ENCODE measurements at places on chromosomes 2 and 18.

GRCh38 chr18:61466736-61467135, 133.5 kb downstream of the CDH20 start:
- no peak for DNase-seq

DNA sequence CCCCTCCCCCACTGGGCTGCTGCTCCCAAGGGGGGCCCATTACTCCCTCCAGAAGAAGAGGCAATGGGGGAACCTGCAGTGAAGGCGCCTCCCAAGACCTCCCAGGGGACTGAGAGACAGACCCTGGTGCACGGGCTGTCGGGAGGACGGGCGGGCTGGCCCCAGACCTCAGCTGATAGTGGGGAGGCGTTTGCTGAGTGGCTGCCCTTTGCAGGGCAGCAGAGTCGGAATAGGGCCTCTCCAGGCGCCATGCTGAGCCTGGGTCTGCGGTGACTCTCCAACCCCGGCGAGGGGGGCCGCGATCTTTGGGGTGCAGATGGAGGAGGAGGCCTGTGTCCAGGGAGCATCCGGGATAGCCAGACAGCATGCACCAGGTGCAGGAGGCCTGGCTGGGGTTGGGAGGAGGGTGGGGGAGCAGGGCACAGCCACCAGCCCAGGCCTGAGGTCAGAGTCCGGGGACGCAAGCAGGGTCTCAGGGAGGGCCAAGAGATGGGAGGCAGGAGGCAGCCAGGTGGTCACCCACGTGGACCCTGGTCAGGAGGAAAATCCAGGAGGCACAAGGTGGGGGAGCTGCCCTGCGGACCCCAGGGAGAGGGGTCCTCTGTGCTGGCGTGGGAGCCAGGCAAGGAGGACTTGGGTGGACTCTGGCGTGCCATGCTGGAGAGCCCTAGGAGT, 11.0 kb downstream of the CROCC2 start:
- DNase-seq: no peak

DNA sequence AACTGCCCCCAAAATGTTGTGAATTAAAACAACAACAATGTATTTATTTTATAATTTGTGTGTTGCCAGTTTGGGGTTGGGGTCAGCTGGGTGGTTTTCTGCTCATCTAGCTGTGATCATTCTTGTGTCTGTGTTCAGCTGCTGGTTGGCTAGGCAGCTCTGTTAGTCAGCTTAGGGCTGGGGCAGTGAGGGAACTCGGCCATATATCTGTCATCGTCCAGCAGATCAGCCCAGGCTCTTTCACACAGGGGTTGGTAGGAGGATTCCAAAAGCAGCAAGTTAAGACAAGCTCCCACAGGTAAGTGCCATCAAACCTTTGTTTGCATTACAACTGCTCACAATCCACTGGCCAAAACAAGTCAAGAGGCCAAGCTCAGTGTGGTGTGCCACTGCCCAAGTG, 121.5 kb downstream of the LPIN1 start:
- DNase-seq: no peak

- DNase-seq: no peak
Observed at GRCh38 chr2:238979636-238980035, 131.8 kb downstream of the TWIST2 start.

- DNase-seq: no peak
Observed at GRCh38 chr2:186639939-186640338, 50.1 kb downstream of the ITGAV start.

DNA sequence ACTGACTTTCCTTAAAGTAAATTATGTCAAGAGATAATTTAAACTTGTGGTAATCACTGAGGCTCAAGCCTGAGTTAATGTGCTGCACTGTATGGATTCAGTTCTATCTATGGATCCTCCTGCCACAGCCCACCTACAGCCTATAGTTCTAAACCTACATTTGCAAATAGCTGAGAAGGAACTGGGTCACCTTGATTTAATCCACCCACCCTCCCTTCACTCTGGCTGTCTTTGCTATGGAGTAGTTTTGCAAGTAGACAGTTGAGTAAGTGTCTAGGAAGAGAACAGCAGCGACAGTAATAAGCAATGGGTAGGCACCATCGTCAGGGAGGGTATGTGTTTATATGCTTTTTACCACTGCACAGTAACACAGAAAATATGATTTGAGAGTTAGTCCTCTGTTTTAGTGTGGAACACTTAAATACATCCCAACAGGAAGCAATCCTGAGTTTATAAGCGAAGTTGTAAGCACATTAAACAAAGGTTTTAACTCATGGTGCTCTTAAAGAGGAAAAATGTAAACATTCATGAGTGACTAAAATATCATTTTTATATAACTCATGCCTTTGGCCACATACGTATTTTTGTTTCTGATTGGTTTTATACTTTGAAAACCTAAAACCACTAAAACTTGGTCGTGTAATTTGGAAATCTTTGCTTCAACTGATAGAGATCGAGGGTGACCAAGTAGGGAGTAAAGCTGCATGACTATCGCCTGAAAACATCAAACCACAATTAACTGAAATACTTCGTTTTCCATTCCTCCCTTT, 36.3 kb upstream of the CHRNA1 start:
- no peak for DNase-seq

DNA sequence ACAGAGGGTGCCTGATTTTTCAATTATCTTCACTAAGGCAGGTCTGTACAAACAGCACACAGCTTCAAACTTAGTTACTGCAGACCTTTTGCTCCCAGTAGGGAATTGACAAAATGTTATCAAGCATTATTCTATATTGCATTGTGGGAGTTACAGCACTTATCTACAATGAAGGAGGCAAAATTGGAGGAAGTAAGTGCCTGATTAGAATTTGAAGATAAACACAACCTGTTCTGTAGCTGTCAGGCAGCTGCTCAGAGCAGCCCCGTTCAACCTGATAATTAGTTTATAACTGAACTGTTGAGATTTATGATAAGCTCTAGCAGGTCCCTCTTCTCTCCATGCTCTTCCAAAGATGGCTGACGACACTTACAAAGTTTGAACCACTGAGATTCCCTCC, 364.4 kb upstream of the CYRIA start:
- DNase-seq: no peak

- no peak for DNase-seq
Observed at GRCh38 chr18:58870130-58870529, 5.5 kb downstream of the ZNF532 start.

GRCh38 chr2:238101891-238102841, 2.0 kb downstream of the ESPNL start:
- no peak for DNase-seq

DNA sequence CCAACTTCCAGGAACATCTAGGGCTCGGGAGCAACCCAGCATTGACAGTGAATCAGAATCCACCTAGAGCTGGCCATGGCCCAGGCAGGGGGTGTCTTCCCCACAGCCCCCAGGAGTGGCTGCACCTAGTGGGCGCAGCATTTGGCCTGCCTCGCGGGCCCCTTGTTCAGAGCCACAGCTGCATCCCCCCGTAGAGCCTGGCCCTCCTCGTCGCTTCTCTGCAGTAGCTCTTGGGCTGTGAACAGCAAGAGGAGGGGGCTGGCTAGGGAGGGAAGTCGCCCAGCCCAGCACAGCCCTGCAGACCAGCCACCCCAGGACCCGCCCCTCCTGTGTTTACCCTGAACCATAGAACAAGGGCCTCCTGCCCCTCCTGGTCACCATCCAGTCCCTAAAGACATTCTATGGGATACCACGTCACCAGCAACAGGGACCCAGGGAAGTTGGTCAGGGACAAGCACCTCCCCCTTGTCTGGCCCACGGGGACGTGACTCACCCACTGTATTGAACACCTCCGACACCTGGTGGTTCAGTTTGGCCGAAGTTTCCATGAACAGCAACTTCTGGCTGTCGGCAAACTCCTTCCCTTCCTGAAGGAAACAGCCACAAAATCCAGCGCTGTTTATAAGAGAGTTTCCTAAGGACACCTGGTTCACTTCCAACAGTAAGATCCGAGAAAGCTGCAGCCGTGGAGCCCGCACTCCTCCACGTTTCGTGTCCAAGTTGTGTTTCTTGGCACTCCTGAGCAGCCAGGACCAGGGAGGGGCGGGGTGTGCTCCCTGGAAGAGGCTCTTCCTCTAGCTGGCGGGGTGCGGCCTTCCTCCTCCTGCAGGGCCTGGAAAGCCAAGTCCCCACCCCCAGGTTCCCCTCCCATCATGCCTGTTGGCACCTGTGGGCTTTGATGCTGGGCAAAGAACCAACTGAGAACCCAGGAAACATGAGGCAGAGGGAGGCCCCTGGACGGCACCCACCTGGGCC, 8.8 kb downstream of the PRLH start:
- DNase-seq: no peak

DNA sequence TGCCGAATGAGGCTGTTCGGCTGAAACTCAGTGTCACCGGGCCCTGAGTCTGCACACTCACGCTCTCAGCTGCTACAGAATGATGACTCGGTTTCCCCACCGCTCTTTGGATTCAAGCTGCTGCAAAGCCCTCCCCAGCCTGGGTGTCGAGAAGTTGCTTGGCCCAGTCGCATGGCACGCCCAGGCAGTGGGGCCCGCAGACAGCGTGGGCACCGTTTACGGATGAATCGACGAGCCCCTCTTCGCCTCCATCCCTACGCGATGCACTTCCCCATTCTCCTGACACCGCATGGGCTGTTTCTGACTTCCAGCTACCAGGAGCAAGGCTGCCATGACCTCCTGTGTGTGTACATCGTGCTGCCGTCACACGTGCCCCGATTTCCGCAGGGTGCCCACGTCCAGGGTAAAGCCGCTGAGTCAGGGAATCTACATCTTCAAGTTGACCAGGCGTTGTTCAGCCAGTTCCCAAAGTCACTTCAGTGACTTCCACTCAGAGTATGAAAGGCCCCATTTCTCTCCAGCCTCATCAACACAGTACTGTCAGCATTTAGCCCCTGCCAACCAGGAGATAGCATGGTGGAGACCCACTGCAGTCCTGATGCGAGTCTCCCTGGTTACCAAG, 60.3 kb upstream of the GPC1 start:
- no peak for DNase-seq

DNA sequence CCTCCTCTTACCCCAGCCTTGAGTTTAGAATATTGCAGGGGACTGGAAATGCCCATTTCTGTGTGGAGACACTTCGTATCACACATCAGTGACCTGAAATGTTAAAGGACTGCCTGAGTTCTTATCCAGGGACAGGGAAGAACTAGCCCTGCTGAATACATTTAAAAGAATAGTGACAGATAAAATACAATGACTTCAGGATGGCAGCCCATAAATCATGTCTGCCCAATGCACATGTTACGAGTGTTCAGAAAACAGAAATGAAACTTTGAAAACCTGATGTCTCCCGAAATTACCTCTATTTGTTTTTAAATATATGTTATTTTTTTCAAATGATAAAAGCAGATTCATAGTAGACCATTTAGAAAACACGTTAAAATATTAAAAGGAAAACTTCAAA, 22.3 kb upstream of the RAB12 start:
- DNase-seq: no peak

DNA sequence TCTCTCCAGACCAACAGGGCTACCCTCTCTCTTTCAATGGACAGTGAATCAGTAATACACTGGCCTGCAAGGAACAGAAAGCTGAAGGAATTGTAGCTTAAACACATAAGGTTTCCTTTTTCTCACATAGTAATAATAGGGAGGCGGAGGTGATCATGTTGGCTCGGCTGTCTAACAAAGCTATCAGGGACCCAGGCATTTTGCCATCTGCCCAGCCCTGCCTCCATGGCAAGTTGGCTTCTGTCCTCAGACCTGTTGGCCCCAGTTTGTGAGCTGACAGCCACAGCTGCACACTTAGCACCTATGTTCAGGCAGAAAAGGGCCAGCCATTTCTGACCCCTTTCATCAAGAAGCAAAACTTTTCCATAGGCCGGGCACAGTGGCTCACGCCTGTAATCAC, 2.0 kb upstream of the CHRNG start:
- DNase-seq: no peak

GRCh38 chr2:12685145-12685544, 31.6 kb upstream of the TRIB2 start:
- DNase-seq: no peak

GRCh38 chr2:240219208-240219890, 78.9 kb upstream of the OTOS start:
- no peak for DNase-seq

GRCh38 chr2:44817673-44818335, 123.7 kb upstream of the SIX3 start:
- no peak for DNase-seq

DNA sequence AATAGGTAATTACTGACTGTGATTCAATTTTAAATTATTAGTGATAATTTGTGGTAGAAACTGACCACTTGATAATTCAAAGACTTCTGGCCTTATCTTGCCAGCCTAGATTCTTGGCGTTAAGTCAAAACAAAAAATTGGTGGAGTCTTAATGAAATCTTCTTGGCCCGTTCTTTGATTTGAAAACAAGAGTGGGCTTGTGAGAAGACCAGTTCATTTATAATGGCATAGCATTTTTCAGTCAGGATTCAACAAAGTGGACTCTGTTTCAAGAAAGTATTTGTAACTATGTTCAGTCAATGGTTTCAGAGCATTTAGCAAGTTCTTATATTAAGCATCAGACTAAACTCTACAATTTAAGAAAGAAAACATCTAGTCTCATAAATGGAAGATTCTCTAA, 26.0 kb downstream of the ITGA4 start:
- no peak for DNase-seq

DNA sequence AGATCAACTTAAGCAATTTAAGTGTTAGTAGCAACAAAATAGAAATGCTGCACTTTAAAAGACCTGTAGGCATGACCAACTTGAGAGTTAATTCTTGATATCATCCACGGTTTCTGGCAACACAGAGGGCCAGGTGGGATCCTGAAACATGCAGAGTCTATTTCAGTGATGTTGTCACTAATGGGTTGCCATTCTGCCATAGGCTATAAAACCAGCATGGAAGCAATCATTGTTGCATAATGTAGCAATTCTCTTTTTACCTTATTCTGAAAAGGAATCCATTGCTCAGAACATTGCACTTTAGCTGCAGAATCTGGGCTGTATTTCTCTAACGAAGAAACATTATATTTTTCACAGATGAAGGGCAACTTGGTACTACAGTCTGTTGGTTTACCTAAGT, 53.9 kb upstream of the CD302 start:
- no peak for DNase-seq

DNA sequence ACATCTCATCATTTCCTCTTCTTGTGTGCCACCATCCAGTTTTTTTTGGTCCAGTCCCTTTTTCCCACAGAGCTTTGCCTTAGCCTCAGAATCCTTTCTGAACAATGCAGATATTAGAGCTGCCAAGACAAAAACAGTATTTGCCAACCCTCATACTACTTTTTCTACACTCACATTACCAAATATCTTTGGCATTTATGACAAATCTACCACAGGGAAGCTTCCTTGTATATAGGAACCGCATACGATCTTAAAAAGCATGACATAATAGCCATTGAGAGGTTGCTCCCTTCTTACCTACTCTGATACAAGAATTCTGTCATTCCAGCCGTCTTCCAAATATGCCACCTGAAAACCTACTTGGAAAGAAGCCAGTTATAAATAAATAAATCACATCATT, 9.4 kb downstream of the ZNF24 start:
- no peak for DNase-seq

GRCh38 chr2:225013425-225014365, 28.6 kb downstream of the DOCK10 start:
- no peak for DNase-seq

- DNase-seq: no peak
Observed at GRCh38 chr2:179787601-179788000, 73.8 kb downstream of the ZNF385B start.

Data from activated CD4-positive, alpha-beta T cell treated with anti-CD3 and anti-CD28 coated beads, Interleukin-2, amount 50 U/mL, for 24 hours (primary cell).